A549 treated with GW870086 at 1 μM for 4 hours (cell line): ENCODE measurements at places on chromosomes 3 and 15. TPM values are rescaled to one million over a fixed set of nuclear protein-coding genes. Genes with fewer than 3 reads are reported as not detected.

Gene NAALADL2
- 0.29 to 0.34 TPM in 2 of 5 replicates, not detected in the others for total RNA-seq

Gene DNAJA4
- total RNA-seq, result 0.08 TPM in 1 of 5 replicates, not detected in the others

Gene ZNF710
- 11.5 to 15.5 TPM (median 14.3 TPM) in 5 replicates for total RNA-seq

Gene TUSC7
- not detected in 5 replicates for total RNA-seq

Gene CCDC66
- total RNA-seq, result 3.7 to 6.4 TPM (median 5.7 TPM) in 5 replicates

Gene TMEM45A
- 1.9 to 2.6 TPM (median 2.2 TPM) in 5 replicates for total RNA-seq

Gene CDC25A
- 8.4 to 10.6 TPM (median 8.9 TPM) in 5 replicates for total RNA-seq

Gene RHOA
- total RNA-seq, result 453 to 522 TPM (median 468 TPM) in 5 replicates

Gene IGSF11
- 3.8 to 5.6 TPM (median 4.9 TPM) in 5 replicates for total RNA-seq

Gene VPS18
- total RNA-seq, result 20.3 to 25.2 TPM (median 25.0 TPM) in 5 replicates

Gene DUOX1
- total RNA-seq, result not detected in 5 replicates

Gene KNG1
- total RNA-seq, result 0.02 TPM in 1 of 5 replicates, not detected in the others

Gene SLC22A14
- total RNA-seq, result not detected in 5 replicates

Gene PLA1A
- 0.11 to 0.56 TPM (median 0.44 TPM) in 5 replicates for total RNA-seq

Gene CDHR4
- total RNA-seq, result 0.21 to 0.52 TPM (median 0.32 TPM) in 4 of 5 replicates, not detected in the other

Gene MUC4
- total RNA-seq, result 0.02 to 0.16 TPM (median 0.07 TPM) in 5 replicates

Gene HTR3E
- not detected in 5 replicates for total RNA-seq

Gene FHIT
- 0.42 to 1.6 TPM (median 1.1 TPM) in 4 of 5 replicates, not detected in the other for total RNA-seq

Gene HRH1
- total RNA-seq, result 7.8 to 9.8 TPM (median 8.3 TPM) in 5 replicates

Gene SCG5
- total RNA-seq, result 1.8 to 3.2 TPM (median 2.7 TPM) in 5 replicates

Gene ZCWPW2
- not detected in 5 replicates for total RNA-seq
